ENCODE measurements at places on chromosomes 1 and 21.

DNA sequence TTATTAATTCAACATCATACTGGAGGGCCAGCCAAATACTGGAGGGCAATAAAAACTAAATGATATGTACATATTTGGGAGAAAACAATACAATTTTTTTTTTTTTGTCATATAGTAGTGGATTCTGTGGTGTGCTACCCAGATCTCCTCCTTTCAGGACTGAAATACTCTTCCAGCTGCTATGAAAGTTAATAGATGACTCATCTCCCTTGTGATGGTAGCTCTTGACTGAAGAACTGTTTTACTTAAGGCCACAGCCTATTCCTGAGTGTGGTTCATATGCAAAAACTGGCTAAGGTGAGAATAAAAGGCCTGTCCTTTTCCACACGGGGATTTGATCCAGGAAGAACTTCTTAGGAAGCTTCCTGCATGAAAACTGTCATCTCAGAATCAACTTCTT lies 307.9 kb downstream of the HLX start:
- DNase-seq = no peak

- no peak for DNase-seq
These were observed 52.7 kb upstream of the VAV3 start for GRCh38 chr1:108017698-108018097.

DNA sequence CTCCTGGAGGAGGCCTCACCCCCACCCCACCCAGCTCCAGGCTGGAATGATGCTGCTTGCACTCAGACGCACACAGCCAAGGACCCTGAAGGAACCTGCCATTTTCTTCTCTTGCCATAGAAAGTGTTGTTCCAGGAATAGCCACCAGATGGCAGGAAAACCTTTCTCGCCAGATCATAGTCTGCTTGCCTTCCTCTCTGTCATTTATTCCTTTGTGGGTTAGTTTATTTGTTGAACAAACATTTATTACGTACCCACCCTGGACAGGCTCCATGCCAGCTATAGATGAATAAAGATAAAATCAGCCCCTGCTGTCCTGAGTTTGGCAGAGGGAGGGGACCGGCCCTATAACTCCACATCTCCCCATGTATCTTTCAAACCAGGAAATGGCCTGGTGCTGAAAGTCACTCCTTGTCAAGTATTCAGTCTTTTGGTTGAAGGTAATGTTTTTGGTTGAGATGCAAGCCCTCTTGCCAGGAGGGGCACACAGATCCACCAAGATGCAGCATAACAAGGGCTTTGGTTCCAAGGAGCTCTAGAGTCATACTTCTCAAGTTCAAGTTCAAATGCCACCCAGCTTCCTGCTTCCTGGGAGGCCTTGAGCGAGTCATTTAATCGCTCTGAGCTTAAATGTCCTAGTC lies 7.0 kb upstream of the KCNC4 start:
- peak; percentile 68 for DNase-seq

- no peak for DNase-seq
These were observed 8.8 kb upstream of the ETV3 start for GRCh38 chr1:157147037-157147436.

GRCh38 chr1:225881081-225881958 lies 860 bp downstream of the TMEM63A start:
- peak; percentile 23 for DNase-seq

DNA sequence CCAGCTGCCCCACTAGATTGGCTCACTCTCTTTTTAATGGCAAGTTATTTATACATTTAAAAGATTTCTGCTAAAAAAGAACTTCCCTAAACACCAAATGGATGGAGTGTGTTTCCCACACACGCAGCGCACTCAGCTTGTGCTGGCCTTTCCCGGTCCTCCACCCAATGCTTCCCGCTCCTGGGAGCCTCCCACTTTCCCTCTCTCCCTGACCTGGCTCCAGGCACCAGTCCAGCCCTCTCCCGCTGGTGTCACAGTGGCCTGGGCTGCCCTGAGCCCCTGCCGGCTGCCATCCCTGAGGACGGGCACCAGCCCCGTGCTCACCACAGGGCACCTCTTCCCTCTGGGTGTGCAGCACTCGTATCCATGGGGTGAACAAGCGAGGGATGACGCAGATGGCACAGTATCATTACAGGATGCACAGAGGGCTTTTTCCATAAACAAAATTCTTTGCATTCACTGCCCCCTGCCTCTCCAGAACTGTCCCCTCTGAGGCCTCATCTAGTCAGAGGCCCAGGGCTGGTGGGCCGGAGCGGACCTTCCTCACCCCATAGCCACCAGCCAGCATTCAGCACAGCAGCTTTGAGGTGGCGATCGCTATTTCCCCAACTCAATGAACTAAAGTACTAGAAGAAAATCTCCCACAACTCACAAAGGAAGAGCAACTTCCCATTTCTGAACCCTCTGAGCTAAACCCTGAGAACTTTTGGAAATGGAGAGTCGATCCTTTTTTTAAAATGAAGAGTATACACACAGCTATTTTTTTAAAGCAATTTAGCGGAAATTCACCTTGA lies 68.5 kb downstream of the SLC37A1 start:
- no peak for DNase-seq

- DNase-seq = no peak
These were observed 32.6 kb downstream of the GPR52 start for GRCh38 chr1:174480324-174480723.

All from T-helper 17 cell (primary cell).